ENCODE measurements at places on chromosomes 6 and 20.

DNA sequence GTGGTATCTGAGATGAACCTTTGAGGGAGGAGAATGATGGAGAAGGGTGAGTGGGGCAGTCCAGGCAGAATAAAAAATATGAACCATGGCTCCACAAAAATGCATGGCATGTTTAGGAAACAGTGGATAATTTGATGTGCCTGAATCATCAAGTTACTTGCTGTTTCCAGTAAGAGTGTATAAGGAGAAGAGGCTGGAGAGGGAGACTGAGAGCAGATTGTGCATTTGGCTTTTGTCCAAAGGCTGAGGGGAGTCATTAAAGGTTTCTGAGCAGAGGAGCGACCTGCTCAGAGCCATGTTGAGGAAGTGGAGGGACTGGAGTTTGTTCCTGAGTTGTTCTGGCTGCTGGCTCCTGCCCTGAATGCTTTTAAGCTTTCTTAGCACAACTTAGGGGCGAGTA, 6.1 kb downstream of the MMP24 start:
- DNase-seq = no peak

DNA sequence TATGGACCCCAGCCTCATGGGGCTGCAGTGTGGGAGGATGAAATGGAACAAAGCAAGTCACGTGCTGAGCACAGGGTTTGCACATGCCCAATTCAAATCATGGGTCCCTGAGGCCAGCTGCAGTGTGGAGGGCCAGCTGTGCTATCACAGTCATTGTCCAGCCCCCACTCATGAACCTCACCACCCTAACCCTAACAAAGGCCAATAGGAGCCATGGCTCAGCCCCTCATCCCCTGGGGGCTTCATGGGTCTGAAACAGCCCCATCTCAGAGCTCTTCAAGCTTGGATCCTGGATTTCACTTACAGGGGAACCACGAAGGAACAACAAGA, 125.6 kb upstream of the MAFB start:
- DNase-seq = no peak

DNA sequence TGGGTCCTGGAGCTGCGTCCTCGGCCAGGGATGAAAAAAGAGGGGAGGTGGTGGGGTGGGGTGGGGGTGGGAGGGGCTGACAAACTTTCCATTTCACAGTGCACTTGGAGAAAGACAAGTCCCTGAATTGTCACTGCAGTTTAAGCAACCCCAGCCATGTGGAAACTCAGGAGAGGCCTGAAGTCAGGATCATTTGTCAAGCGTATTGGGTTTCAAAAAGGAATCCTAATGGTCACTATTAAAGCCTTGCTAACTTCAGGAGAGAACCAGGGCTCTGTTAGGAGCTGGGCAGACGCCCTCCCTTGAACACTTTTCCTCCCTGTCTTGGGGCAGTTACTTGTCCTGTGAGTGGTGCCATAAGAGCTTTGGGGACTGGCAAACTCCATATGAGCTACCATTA, 159.9 kb downstream of the FNDC1 start:
- no peak for DNase-seq

DNA sequence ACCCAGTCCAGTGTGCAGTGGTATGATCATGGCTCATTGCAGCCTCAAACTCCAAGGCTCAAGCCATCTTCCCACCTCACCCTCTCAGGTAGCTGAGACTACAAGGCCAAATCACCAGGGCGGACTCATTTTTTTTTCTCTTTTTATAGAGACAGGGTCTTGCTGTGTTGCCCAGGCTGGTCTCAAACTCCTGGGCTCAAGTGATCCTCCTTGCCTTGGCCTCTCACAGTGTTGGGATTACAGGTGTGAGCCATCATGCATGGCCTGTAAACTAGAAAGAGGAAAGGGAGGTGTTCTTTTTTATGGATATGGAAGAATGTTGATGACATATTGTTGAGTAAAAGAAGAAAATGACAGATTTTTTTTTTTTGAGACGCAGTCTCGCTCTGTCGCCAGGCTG, 5.1 kb upstream of the BEND3 start:
- DNase-seq = no peak

GRCh38 chr20:50957276-50957675, 1.1 kb downstream of the DPM1 start:
- no peak for DNase-seq

- no peak for DNase-seq
These were observed 108.4 kb upstream of the PRSS16 start for GRCh38 chr6:27138837-27139755.

DNA sequence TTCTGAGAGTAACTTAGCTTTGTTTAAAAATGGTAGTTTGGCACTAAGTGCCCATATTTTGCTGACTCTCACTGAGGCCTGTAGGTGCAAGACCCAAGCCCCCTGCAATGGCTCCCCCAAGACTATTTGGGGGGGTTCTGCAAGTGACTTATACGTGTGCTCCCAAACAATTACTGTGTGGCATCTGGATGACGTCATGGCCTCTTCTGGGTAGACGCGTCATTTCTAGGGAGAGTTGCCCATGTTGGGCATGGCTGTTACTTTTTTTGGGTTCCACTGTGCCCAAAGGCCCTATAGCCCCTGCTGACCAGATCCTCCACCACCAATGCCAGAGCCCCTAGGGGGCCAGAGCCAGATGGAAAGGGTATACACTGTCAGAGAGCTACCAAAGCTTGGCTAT, 110.3 kb upstream of the MYLIP start:
- DNase-seq = no peak

DNA sequence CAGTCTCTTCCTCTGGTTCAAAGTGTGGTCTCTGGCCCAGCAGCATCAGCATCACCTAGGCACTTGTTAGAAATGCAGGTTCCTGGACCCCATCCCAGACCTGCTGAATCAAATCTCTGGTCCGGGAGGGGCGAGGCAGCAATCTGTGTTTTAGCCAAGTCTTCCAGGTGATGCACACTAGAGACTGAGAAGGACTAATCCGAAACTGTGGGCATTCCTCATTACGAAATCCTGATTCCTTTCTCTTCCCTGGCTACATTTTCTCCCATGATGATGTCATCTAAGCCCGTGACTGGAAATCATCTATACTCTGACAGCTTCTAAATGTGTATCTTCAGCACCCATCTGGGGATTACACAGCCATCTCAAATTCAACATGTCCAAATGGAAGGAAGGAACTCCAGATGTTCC, 39.7 kb upstream of the PRND start:
- no peak for DNase-seq

GRCh38 chr6:4756247-4756646, 20.0 kb upstream of the CDYL start:
- DNase-seq = no peak

GRCh38 chr20:36658300-36658699, 12.3 kb upstream of the SLA2 start:
- no peak for DNase-seq

- no peak for DNase-seq
These were observed 375.8 kb downstream of the THBS2 start for GRCh38 chr6:168877821-168878282.

- DNase-seq = no peak
These were observed 13.6 kb downstream of the COL9A1 start for GRCh38 chr6:70289299-70289698.

DNA sequence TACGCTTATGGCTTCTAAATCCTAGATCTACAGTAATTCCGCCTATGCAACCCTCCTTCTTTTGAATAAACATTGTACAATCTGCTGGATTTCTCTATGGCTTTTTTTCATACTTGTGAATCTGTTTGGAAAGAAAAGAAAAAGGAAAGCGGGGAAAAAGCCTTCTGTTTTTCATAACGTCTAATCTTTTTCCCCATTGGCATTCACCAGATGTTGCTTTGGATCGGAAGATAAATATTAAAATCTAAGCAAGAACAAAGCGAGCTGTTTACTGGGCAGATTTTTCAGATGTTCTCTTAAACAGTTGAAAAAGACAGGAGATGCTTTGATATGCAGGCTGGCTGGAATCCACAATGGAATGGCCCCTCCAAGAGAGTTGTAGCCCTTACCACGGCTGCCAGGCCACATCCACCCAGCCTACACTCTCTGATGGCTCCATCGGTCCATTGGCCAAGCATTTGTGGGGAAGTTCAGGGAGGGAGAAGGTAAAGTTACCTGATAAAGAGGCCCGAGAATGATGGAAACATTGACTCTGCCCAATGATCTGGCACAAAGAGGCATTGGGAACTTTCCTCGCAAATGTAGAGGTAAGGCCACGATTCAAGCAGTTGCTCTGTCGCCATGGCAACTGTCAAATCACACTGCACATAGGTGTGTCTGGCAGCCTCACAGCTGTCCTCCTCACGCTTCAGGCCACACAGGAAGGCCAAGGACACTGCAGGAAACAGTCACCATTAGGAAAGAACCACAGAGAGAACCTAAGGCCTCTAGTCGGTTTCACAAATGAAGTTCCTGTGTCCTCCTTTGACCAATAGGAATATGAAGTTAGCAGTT, 70.3 kb downstream of the PKHD1 start:
- DNase-seq = no peak

DNA sequence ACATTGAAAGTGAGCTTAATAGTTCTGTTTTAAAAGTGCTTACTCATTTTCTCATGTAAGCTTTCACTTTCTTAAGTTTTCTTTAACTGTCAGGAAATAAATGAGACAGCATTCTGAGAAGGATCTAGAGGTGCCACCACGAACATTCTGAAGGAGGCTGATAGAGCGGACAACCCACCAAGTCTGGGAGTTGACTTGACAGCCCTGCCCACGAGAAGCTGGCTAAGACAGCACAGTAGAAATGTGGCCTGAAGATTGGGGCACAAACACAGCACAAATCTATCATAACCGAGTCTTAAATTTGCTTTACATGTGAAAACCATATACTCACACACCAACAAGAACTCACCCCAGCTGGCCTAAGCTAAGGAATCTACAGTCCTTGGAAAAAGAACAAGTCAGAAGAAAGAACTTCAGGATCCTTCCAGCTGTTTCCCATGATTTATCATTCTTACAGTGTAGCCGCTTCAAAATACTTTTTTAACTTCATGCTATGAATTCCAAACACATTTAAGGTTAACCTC, 144.2 kb upstream of the TNFAIP3 start:
- no peak for DNase-seq

DNA sequence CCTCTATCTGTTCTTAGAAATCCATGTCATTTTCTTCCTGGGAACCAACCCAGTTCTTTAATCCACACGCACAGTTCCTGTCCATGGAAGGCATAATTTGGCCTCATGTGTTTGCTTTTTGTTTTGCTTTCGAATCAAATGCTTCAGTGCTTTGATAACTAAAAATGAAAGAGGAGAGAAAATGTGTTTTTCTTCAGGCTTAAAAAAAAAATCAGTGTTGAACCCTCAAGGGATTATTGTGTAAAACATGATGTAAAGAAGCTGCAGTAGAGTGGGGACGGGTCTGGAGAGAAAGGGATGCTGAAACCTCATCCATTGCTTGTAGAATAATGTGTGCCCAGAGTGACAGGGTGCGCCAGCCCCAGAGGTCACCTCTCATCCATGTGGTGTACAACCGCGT, 197.5 kb upstream of the JARID2 start:
- DNase-seq = no peak

DNA sequence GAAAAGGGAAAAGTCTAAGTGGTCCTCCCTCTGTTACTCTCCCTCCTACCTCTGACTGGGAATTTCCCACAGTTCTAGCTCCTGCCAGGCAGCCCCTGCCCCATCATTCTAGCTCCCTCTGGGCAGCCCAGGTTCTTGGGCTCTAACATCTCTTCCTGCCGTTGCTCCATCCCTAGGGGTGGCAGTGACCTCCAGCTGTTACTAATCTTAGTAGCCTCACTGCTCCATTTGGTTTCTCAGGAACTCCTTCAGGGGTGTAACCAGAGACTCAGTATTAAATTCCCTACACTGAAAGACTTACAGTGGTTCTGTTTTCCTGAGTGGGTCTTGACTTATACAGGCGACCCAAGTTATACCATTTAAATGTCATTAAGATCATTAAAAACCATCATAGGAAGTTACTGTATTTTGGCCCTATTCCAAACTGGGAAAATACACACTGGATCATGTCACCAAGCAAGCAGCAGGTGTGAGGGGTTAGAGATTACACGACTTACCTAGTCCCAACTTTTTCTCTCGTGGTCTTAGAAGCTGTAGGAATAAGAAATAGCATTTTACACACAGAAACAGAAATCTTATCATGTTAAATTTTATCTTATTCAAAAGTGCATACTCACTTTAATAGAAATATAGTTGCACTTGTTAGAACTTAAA, 10.1 kb downstream of the DPM1 start:
- DNase-seq = no peak

DNA sequence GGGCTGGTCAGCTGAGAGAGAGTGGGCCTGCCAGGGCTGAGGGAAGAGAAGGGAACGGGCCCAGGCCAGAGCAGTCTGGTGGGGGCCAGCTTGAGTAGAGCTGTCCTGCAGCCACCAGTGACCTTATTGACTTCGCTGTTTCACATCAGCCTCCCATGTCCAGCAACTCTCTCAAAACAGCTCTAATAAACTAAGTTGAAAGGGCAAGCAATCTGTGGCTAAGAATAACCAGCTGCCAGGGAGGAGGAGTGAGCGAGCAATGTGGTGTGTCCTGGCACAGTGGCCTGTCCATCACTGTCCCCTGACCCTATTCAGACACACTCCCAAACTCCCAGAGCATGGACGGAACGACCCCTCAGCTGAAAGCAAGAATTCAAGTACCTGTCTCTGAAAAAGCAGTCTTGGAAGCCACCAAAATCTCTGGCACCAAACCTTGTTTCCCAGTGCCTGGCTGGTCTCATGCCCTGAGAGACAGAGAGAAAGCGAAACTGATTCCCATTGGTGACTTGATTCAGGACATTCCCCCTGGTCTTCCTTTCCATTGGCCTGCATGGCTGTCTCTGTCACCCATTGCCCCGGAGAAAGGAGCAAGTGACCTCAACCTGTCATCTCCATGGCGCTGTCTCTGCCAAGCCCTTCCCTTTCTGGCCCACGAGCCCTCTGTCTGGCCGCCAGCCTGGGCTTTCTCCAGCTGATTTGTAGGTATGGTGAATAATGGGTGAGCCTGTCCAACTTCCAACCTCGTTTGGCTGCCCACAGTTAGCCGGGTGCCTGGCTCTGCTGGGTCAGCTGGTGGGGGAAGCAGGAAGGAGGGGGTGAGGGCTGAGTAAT, at the start of gene DDO:
DDO (minus strand) TSS at position 490 of the 831 bp plus-strand sequence. CDS start 2,113 bp downstream, outside the sequence.
- DNase-seq = no peak

DNA sequence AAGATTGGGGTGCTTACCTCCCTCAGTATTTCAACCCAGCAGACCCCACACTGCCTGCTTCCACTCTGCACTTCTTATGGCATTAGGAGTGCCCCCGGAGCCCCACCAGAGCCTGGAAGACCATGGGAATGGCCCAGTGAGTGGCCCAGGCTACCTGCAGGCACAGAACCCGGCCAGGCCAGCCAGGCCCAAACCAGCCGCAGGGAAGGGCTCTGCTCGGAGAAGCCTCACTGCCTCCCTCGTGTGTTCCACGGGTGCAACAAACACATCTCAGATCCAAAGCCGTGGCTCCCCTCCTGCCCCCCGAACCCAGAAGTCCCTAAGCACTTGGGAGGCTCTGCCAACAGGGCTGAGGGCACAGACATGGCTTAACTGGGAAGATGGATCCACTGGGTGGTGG, 283.9 kb downstream of the CDH4 start:
- DNase-seq = no peak

GRCh38 chr6:170152989-170153388, 137.9 kb downstream of the DLL1 start:
- no peak for DNase-seq
